ENCODE measurements at places on chromosomes 7 and 10.

DNA sequence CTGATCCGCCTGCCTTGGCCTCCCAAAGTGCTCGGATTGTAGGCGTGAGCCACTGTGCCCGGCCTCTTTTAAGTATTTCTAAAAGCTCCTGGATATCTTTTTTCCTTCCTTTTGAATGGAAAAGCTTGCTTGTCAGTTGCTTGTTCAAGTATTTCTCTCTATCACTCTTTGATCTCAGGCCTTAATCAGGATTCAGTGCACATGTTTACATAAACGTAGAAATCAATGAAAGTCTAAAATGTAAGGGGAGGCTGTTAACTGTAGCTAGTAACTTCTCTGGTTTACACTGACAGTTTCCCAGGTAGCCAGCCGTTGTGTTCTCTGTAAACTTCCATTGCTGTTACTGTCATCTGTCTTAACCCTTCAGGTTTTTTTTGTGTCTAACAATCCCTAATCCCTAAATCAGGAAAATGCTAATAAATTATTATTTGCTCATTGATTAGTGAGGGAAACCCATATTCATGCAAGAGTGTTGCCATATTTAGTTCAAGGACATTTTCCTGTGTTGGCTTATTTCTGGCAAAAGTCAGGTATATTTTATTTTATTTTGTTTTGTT is 1.5 kb upstream of the PRPF18 start:
- DNase-seq, result no peak

DNA sequence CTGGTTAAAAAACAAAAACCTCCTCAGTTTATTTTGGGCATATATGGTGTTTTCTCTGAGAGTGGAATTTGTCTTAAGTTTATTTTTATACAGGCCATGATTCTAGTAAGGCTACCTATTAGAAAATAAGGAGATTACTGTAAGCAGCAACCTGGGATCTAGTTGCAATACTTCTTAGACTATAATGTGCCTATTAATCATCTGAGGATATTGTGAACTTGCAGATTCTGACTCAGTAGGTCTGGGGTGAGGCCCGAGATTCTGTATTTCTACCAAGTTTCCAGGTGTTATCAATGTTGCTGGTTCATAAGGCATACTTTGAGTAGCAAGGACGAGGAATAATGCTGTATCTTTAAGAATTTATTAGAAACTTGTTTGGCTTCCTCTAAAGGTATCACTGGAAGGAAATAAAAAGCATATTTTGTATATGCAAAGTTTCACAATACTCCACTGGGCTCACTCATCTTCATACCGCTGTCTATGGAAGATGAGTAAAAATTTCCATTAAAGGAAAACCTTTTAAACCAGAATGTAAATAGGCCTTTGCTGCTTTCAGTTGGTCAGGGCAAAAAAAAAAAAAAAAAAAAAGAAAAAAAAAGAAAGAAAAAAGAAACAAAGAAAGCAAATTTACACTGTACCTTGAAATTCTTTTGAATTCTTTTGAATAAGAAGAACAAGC is 105.8 kb downstream of the BMPER start:
- DNase-seq, result no peak

DNA sequence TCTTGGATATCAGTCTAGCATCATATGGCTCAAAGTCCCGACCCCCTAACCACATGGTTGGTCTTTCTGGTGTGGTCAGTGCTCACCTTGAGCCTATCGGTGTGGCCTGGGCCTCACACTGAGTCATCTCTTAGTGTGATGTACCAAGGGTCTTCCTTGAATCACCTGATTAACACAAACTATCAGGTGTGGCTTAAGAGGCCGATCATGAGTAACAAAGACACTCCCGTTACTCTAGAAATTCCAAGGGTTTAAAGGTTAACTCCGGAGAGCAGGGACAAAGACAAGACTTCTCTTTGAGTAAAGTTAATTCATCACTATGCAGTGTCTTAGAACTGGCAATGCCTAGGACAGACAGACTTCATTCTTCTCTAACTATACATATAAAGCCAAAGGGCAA is 52.3 kb upstream of the ARMC3 start:
- DNase-seq, result no peak

- DNase-seq, result peak; percentile 37
These were observed 199.3 kb downstream of the PARD3 start for GRCh38 chr10:34615770-34616169.

- peak; percentile 22 for DNase-seq
These were observed 1.2 kb downstream of the BRAF start for GRCh38 chr7:140923358-140924006.

- DNase-seq, result peak; percentile 97
These were observed at the start of gene TRIP6 for GRCh38 chr7:100867040-100867775. TRIP6 (plus strand) TSS chr7:100867387; CDS start chr7:100867498, 111 bp downstream.

- no peak for DNase-seq
These were observed 601.8 kb downstream of the TYW1 start for GRCh38 chr7:67598469-67598868.

- DNase-seq, result peak; percentile 16
These were observed 243.0 kb downstream of the PLXDC2 start for GRCh38 chr10:20059084-20059835.

DNA sequence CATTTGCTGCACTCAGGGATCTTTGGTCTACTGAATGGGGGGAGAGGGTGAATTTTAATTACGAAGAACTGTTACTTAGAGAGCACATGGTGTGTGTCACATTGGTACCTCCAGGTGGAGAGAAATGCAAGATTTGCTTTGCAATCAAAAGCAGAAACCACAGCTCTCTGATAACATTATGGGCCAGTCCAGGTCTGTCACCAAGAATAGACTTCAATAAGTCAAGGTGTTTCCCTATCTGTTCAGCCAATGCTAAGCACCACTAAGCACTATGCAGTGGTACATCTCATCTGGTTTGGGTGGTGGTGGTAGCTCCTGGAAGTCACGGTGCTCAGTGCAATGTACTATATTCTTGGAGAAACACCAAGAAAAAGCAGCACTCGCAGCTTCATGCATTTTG is 119.6 kb upstream of the AFAP1L2 start:
- no peak for DNase-seq

DNA sequence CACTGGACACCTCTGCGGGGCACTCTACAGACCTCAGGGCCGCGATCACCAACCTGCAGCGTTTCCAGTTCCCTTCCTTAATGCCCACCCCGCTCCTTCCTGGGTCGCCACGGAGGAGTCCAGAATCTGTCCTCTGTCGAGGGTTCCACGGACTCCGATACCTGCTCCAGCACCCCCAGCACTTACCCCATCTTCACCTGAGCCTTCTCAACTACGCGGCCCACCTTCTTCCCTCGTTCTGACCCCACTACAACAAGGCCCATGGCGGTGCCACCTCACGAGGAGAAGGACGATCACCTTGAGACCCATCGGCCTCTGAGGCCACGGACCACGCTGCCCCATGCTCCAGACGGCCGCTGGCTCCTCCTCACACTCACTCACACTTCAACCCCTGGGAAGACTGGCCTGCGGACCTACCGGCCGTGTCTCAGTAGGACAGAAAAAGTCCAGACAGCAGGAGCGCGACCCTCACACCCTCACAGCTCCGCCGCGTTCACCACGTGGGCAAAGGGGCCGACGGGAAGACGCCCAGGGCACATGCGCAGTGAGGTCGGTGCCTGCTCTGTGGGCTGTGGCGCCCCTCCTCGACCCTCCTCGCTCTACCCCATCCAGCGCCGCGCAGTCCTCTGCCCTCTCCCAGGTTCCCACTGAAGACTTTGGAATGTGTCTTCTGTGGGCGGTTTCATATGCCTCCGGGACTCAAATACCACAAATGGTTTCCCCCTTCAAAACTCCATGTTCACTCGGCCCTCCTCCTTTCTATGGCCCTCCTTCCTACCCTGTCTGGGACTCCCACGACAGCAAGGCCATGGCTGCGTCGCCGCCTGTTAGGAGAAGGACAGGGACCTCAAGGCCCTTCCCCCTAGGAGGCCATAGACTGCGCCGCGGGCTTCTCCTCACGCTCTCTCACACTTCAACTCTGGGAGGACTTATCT is 193.9 kb upstream of the PHF14 start:
- DNase-seq, result no peak

GRCh38 chr7:80748363-80749042 is 110.1 kb downstream of the CD36 start:
- no peak for DNase-seq

DNA sequence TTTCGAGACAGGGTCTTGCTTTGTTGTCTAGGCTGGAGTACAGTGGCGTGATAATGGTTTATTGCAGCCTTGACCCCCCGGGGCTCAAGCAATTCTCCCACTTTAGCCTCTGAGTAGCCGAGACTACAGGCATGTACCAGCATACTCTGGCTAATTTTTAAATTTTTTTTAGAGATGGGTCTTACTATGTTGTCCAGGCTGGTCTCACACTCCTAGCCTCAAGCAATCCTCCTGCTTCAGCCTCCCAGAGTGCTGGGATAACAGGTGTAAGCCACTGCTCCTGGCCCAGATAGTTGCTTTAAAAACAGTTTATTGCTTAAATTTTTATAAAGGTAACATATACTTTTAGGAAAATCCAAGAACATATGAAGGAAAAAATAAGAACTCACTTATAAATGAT is 26.3 kb downstream of the NEURL1 start:
- no peak for DNase-seq

- DNase-seq, result no peak
These were observed 5.1 kb downstream of the AUTS2 start for GRCh38 chr7:69603351-69603750.

GRCh38 chr7:45082831-45083331 is 5.9 kb downstream of the NACAD start:
- DNase-seq, result no peak

GRCh38 chr10:80945264-80945880 is 407.7 kb downstream of the SH2D4B start:
- peak; percentile 9 for DNase-seq

- DNase-seq, result no peak
These were observed 67.7 kb downstream of the COL13A1 start for GRCh38 chr10:69869291-69869961.

- no peak for DNase-seq
These were observed 132.4 kb upstream of the PALS2 start for GRCh38 chr7:24440892-24441291.

DNA sequence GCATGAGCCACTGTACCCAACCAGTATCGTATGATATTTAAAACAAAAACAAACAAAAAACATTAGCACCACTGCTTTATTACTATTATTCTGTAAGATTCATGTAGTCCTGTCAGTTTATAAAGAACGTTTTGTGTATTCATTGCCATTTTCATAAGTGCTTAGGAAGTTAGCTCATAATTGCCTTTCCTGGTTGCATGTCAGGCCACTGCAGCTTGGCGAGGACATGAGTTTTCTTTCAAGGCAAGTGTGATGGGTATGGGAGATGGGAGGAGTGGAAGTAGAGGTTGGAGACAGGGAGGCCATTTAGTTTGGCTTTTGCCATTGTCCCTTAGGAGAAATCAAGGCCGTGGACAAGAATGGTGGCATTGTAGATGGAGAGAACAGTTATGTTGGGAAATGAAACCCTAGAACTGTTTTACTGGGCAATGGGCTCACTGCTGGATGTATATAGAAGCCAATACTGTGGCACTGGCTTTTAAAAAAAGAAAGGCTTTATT is 48.9 kb downstream of the TYW1 start:
- DNase-seq, result no peak

DNA sequence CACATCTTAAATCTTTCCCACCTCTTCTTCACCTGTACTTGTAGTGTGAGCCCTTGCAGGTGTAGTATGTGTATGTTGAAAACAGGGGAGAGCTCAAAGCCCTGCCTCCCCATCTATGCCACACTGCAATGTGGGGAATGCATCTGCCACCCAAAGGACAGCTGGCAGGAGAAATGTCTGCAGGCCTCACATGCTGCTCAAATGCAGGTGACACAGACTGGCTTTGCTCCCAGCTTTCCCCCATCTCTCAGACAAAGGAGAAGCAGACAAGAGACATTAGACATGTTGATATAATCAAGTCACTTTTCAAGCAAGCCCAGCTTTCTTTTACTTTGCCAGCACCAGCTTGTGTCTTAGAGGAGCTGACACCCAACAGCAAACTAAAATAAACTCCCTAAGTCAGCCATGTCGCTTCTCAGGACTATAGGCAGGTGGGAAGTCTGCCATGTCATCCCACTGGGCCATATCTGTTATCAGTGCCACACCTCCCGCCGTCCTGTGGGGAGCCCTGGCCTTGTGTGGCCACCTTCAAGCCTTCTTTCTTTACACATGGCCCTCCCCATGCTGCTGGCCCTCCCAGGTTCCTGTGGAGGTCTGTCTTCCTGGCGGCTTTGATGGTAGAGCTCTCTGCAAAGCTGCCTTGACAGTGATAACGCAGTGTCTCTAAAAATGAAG is 102.1 kb downstream of the CXCL12 start:
- no peak for DNase-seq

DNA sequence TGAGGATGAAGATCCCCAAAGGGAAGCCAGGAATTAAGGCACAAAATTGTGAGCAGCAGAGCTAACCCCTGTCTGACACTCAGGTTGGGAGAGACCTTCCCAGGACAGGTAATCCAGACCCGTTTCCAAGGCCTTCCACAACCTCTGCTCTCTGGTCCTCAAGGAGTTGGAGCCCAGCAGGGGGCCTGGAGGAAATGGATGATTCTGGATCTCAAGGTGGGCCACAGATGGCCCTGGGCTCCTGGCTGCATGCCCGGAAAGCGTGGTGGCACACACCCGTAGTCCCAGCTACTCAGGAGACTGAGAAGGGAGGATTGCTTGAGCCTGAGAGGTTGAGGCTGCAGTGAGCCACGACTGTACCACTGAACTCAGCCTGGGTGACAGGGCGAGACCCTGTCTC is 42.3 kb downstream of the DPYSL4 start:
- no peak for DNase-seq

DNA sequence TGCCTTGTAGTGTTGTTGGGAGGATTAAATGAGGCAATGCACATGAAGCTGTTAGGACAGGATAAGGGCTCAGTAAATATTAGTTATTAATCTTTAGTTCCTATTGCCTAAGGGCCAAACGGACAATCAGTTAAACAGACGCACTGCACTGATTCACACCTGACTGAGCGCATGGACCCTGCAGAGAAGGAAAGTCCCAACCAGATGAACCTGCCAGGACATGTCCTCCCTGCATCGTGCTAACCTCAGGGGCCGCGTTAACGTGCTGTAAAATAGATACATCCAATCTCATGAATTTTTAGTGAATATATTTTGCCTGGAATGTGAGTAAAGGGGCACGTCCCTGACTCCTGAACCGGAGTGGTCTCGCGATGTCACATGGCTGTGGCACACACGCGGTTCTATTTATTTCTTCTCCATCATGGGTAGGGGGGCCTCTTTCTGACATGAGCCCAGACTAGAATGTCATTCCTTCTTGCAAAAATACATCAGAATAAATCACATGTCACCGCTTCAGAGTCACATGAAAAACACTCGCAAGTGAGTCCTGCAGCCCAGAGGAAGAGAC is 12.3 kb downstream of the ADARB2 start:
- DNase-seq, result no peak

DNA sequence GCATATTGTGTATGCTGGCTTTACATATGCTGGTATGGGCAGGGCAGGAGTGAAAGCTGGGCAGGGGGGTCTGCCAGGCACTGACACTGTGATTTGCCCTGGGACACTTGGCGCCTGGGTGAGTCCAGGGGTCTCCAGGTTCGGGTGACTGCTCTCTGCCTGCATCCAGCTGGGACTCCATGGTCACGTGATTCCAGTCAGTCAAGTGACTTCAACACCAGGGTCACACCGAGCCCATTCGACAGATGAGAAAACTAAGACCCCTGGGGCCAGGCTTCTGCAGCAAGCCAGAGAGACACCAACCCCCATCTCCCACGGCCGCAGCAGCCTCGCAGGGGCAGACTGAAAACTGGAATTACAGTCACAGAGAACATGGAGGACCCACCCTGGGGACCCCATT is 30.0 kb downstream of the MMD2 start:
- no peak for DNase-seq
